ENCODE measurements at places on chromosomes 7 and 10.

DNA sequence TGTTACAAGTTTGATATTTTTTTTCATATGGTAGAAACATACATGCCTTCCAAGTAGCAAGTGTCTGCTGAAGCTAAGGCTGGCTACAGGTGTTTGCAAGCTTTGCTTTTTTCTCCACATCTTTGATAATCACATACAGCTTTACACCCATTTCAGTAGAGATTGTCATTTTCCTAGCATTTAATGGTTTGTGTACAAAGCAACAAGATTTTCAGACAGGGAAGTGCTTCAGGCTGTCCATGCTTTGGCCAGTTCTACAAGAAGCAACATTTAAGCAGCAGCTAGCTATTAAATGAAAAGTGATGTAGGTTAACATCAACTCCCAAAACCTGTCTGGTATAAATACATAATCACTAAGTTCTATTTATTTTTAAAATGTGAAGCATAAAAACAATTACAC is 2.3 kb downstream of the HDAC9 start:
- no peak for DNase-seq

- DNase-seq, result no peak
Observed at GRCh38 chr7:2710286-2710655, 22.3 kb downstream of the AMZ1 start.

- no peak for DNase-seq
Observed at GRCh38 chr7:1437155-1437880, 22.0 kb downstream of the MICALL2 start.

GRCh38 chr10:31927565-31927883 is 1.1 kb downstream of the ARHGAP12 start:
- DNase-seq, result no peak

- no peak for DNase-seq
Observed at GRCh38 chr10:102579328-102579727, 65.0 kb upstream of the TRIM8 start.

- DNase-seq, result peak; percentile 9
Observed at GRCh38 chr10:119368991-119369869, 161.9 kb downstream of the GRK5 start.

Measured in common myeloid progenitor, CD34-positive (primary cell).